ENCODE measurements at places on chromosomes 1 and 21. TPM values are rescaled to one million over a fixed set of nuclear protein-coding genes. Genes with fewer than 3 reads are reported as not detected.

DNA sequence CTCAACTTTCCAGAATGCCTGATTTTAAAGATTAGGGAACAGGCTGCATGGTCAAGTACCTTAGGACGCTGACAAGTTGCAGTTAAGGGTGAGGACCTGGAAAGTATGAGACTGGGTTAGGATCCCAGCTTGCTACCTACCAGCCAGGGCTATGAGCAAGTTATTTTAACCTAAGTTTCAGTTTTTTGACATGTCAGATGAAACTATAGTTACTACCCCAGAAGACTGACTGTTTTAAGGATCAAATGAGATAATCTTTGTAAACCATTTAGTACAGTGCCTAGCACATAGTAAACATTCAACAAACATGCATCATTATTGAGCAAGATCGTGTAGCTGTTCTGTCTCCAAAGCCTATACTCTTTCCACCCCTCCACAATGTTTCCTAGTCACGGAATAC, 14.4 kb downstream of the THEMIS2 start:
- no peak for DNase-seq

DNA sequence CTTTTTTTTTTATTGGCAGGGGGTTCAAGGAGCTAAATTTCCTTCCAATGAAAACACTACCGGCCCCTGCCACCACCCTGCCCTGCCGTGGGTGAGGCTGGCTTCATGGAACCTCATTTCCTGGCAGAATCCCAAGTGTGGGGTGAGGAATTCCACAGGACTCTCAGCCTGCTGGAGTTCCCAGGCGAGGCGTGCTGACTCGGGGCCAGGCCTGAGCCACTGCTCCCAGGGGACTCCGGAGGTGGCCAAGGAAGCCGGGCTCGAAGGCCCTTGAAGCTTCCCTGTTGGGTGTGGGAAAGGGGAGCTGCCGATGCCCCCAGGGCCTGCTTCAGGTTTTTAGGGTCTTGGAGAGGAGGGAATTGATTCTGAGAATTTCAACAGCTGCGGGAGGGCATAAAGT, 95.3 kb upstream of the ACTRT2 start:
- DNase-seq, result no peak

The ACTN2 gene
- total RNA-seq, result 0.71 TPM

The ADAMTS1 gene
- 62.5 TPM for total RNA-seq

The TMOD4 gene
- not detected for total RNA-seq

The EPHA10 gene
- total RNA-seq, result not detected

All from Caki2 (cell line).